ENCODE measurements at places on chromosomes 4 and X.

DNA sequence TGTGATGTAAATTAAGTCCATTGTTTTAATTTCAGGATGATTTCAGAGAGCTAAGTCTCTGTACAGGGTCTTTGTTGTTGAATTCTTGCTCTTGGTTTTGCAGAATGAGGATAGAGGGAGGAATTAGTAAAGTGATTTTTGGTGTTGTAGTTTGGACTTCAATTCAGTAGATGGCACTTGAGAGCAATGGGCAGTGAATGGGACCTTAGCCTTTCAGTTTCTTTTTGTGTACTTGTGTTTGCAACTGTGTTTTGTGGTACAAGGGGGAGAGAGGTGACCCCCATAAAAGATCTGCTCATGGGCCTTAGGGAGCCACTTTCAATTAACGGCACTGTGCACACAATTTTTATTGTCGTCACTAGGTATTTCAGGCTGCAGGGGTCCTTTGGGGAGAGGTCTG lies 340.0 kb downstream of the DCAF12L2 start:
- no peak for DNase-seq

- DNase-seq = no peak
Observed at GRCh38 chr4:76610751-76611547, 175.9 kb downstream of the SHROOM3 start.

GRCh38 chr4:153433754-153434105 lies 32.4 kb upstream of the TMEM131L start:
- no peak for DNase-seq

DNA sequence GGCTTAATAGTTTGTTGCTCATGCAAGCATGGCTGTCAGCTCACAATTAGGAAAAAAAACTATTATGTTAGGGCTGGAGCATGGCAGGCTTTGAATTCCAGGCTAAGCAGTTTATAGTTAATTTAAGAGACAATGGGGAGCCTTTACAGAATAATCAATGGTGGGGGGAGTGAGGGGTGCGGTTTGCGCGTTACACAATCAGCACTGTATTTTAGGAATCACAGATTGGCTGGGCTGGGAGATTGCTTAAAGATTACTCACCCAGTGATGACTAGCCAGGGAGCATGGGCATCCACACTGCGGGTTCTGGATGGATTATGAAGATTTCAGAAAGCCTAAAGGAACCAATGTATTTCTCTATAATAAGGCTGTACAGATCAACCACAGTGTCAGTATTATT lies 186.6 kb downstream of the SOX3 start:
- no peak for DNase-seq

All from NCI-H1105 treated with DMSO at 0.1 percent for 48 hours (cell line).